NCI-H187 treated with DMSO at 0.1 percent for 48 hours (cell line): ENCODE measurements at places on chromosomes 2 and 18.

DNA sequence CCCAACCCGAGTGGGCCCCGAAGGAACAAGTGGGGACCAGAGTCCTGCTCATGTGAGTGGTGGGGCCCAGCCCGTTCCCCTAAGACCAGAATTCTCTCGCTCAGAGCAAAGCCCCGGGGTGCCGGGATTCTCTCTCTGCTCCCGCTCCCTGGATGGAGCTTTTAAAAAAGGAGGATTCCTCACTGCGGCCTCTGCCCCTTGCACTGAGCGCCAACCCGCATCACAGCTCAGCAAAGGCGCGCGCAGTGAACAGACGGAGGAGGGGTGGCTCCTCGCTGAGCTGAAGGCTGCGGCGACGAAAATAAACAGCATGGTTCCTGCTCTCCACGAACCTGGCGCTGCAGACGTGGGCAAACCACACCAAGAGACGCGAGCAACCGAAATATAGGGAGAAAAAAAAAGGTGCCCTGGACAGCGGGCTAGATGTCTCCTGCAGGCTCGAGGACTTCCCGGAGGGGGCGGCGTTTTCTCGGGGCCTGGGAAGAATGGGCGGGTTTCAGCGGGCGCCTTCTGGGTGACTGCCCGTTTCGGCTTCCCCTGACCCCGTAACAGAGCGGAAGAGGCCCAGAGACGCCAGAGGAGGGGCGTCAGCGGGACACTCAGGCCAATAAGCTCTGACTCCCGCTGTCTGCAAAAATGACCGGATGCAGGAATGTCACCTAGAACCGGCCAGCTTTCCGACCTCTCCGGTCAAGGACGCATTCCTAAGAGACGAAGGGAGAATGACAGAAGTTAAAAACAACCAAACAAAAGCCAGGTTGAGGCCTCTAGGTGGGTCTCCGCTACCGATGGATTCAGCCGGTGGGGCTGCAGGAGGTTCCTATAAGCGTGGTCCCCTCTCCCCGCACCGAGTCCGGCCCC is 819 bp upstream of the KLF11 start:
- no peak for DNase-seq

DNA sequence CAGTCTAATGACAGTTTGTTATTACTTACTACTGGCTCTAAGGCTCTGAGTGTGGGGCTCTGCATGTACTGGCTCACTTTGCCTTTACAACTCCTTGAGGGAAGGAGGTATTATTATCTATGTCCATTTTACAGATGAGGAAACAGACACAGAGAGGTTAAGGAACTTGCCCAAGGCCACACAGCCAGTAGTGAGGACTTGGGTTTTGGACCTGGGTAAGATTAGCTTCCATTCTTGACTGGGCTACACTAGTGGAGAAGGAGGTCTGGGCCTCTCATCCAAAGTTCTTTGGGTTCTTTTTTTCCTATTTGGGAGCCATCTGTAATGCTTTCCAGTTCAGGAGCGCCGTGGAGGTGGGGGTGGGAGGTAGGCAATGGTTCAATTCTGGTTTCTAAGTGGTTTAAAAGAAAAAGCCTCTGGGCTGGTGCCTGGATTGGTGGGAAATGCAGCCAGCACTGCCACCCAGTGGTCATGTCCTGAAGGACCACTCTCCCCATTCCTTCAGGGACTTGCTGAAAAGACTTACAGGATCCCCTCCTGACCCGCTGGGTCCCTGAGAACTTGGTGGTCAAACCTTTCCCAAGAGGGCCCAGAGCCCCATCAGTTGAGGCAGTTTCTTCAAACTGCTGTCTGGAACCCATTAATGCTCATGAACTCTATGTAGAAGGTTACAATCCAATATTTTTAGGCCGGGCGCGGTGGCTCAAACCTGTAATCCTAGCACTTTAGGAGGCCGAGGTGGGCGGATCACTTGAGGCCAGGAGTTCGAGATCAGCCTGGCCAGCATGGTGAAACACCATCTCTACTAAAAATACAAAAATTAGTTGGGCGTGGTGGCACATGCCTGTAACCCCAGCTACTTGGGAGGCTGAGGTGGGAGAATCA is 38.6 kb upstream of the NOTO start:
- no peak for DNase-seq

- DNase-seq: no peak
Observed at GRCh38 chr2:23537991-23538390, 153.0 kb downstream of the KLHL29 start.

GRCh38 chr2:240591226-240591625 is 4.7 kb downstream of the CAPN10 start:
- no peak for DNase-seq

DNA sequence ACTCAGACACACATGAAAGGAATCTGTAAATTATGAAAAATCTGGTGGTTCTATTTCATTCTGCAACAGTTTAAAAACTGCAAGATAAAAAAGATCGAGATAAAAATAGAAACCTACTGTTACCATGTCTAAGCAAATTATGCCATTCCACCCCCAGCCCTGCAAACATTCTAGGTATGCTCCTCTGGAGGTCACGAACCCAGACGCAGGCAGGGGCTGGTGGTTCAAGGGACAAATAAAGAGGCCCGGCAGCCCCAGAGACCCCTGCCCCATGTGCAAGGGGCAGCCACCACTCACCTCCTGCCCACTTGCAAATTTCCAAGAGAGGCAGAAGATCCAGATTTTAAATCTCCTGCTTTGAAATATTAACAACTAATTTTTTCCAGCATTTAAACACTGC is 210.5 kb downstream of the ANAPC1 start:
- DNase-seq: no peak

DNA sequence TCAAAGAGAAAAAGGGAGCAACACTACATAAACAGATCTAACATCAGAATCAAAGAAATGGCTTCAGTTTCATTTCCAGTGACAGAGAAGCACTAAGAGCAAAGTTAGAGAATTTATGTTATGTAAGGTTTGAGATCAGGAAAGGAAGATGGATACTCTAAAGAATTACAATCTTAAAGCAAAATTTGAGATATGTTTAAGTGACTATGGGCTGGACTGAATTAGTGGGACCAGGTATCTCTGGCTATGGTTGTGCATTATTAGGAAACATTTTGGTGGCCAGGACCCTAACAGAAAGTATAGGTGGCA is 208.2 kb downstream of the CCDC178 start:
- no peak for DNase-seq

DNA sequence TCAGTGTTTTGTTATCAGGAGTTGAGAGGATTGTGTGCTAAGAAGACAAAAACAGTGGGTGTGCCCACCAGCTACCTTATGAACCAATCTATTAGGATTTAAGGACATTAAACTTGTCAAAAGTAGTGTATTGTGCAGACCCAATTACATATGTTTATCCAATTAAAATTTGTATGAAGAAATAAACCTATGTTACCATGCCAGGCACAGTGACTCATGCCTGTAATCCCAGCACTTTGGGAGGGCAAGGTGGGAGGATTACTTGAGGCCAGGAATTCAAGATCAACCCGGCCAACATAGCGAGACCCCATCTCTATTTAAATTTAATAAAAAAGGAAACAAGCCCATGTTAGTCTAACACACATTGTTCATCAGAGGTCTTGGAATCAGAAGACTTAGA is 162.2 kb downstream of the IRS1 start:
- DNase-seq: no peak
